GM23338 (cell line): ENCODE measurements at places on chromosomes 1 and 21.

- no peak overlapping the region for H3K4me3 ChIP-seq
- H3K36me3 ChIP-seq = peaks cover 22% of the 10 kb centered on the region; the same call in 1 of the 2 replicates
- H3K27me3 ChIP-seq = no peaks in the 10 kb centered on the region
- peaks cover 18% of the 10 kb centered on the region for H3K4me1 ChIP-seq
- H3K27ac ChIP-seq = no peak overlapping the region
These were observed 123.1 kb downstream of the APP start for GRCh38 chr21:26047279-26047967.

- no peak overlapping the region for H3K27ac ChIP-seq
- DNase-seq = peak; percentile 37
- no peak overlapping the region for H3K4me3 ChIP-seq
- peaks cover 28% of the 10 kb centered on the region for H3K4me1 ChIP-seq
These were observed 471.7 kb upstream of the VAMP3 start for GRCh38 chr1:7299329-7299799.

DNA sequence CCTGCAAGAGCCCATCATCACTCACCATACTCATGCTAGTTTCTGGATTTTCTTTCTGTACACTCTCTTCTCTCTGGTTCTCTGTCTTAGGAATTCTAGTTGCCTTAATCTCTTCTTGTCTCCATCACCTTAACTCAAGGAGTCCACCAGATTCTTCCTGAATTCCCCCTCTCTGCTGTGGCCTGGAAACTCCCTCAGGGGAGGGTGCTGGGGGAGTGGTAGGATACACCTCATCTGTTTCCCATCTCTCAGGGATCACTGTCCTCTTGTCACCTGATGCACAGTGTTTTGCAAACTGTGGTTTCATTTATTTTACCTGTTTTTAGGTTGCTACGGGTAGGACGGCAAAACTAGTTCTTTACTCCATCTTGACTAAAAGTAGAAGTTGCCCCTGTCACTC lies 6.6 kb upstream of the GNG12 start:
- H3K27me3 ChIP-seq = peaks cover 5% of the 10 kb centered on the region; the same call in 1 of the 2 replicates
- DNase-seq = no peak
- H3K27ac ChIP-seq = peak overlapping the region; percentile 40

- no peaks in the 10 kb centered on the region for H3K36me3 ChIP-seq
- H3K27ac ChIP-seq = no peak within 1 kb of the TSS
- H3K4me1 ChIP-seq = peaks cover 8% of the 10 kb centered on the region
- peak; percentile 96 for DNase-seq
- H3K4me3 ChIP-seq = peak within 1 kb of the TSS; percentile 83
These were observed at the start of gene MECR for GRCh38 chr1:29230553-29231378. MECR (minus strand) TSS chr1:29230934; CDS start chr1:29230906, 28 bp downstream.

- no peak overlapping the region for H3K27ac ChIP-seq
- H3K36me3 ChIP-seq = no peaks in the 10 kb centered on the region
- H3K4me1 ChIP-seq = no peaks in the 10 kb centered on the region
These were observed 197.6 kb upstream of the VAMP3 start for GRCh38 chr1:7573481-7573880.

DNA sequence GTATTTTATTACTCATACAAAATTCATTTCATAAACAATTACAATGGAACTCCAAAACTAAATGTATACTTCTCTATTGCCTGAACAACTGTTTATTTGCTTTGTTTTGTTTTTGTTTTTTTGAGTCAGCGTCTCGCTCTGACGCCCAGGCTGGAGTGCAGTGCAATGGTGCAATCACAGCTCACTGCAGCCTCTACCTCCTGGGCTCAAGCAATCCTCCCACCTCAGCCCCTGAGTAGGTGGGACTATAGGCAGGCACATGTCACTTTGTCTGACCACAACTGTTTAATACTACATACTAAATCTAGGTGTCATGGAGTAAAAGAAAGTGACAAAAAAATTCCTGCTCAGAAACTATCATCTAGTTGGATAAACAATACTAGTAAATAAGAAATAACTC lies 49.3 kb downstream of the RAB3GAP2 start:
- peaks cover 43% of the 10 kb centered on the region for H3K4me1 ChIP-seq
- H3K27me3 ChIP-seq = no peaks in the 10 kb centered on the region
- no peaks in the 10 kb centered on the region for H3K36me3 ChIP-seq
- no peak for DNase-seq

GRCh38 chr1:180934563-180934962 lies 21.9 kb downstream of the KIAA1614 start:
- DNase-seq = no peak
- no peaks in the 10 kb centered on the region for H3K27me3 ChIP-seq
- no peaks in the 10 kb centered on the region for H3K4me1 ChIP-seq
